COR-L47 (cell line): ENCODE measurements at places on chromosomes 6 and 20.

- DNase-seq: no peak
Measured at GRCh38 chr6:31267651-31268368, 4.1 kb downstream of the HLA-C start.

DNA sequence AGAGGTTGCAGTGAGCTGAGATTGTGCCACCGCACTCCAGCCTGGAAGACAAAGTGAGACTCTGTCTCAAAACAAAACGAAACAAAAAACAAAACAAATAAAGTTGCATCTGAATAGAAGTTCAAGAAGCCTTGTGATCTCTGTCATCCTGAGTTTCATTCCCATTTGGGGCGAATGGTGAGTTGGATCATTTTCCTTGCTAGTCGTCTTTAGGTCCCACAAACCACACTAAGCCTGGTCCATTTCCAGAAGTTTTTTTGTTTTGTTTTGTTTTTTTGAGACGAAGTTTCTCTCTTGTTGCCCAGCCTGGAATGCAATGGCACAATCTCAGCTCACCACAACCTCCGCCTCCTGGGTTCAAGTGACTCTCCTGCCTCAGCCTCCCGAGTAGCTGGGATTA is 33.8 kb downstream of the ZNF217 start:
- DNase-seq: no peak

GRCh38 chr20:45452238-45452637 is 17.3 kb upstream of the WFDC2 start:
- DNase-seq: no peak

- DNase-seq: no peak
Measured at GRCh38 chr6:34305982-34306708, 57.3 kb upstream of the SMIM29 start.

DNA sequence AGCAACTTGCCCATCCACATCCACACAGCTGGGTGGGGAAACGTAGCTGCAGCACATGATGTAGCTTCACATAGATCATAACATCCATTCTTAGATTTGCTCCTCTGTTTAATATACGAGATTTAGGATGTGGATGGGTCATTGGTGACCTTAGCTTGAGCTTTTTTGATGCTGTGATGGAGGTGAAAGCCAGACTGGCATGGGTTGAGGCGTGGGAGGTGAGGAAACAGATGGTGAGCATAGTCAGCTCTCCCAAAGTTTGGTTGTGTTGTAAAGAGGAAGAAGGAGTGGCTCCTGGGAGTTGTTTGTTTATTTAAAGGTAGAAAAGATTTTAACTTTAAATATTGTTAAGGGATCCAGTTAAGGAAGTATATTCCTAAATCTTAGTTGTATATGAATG is 5.3 kb downstream of the ARFGEF2 start:
- no peak for DNase-seq

DNA sequence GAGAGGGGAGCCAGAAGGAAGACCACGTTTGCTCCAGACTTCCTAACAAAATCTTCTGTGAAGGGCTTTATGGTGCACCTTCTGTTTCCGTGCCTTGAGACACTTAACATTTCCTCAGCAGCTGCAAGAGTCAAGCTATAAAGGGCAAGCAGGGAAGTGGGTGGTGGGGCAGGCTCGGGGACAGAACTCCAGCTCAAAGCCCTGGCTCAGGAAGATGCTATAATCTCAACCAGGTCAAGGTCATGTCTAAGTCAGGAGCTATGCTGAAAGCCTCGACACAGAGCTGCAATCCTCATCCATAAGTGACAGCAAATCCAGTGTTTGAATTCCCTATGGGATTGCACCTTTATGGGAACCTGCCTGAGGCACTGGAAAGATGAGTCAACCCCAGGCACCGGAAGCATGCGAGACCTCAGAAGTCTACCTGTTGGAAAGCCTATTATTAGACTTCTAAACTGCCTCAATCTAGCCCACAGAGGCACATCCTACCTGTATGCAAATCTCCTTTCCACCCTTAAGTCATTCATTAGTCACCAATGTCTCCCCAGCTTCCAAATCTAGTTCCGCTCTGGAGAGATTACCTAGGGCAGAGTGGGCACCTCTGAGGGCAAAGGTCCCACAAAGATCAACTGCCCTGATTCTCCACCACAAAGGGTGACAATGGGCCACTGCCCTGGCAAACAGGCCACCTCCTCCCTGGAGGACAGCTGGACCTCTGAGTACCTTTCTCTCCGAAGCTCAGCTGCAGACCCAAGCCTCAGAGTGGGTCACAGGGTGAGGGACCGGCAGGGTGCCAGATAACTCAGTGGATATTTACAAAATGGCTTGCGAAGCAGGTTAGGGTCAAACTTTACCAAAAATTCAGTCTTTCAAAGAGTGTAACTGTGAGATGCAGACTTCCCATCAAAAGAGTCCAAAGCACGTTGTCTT is 287.0 kb downstream of the CDC5L start:
- no peak for DNase-seq

- DNase-seq: no peak
Measured at GRCh38 chr20:2118783-2119182, 17.2 kb downstream of the STK35 start.

DNA sequence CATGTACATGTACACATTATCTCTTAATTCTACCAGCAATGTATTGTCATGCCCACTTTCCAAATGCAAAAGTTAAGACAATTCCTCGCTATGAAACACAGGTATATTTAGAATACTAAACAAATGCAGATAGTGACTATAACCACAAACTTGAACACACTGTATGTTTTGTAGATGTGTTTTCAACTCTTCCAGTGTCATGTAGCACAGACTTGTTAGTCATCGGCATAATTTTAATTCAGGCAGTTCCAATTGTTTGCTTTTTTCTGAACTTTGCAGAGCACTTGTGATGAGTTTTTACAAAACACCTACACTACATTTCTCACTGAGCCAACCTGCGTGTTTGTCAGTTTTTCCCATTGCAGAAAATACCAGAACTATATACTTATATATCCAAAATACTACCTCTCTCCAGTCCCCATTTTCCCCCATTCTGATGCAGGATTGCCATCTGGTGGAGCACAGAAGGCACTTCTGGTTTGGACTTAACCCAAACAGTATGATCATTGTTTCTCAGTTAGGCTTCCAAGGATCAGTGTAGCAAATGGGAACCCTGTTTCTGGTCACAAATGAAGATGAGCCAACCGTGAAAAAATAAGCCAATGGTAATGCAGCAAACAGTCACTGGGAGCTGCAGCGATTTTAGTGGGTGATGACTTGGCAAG is 143.4 kb downstream of the ADGRB3 start:
- DNase-seq: peak; percentile 55

DNA sequence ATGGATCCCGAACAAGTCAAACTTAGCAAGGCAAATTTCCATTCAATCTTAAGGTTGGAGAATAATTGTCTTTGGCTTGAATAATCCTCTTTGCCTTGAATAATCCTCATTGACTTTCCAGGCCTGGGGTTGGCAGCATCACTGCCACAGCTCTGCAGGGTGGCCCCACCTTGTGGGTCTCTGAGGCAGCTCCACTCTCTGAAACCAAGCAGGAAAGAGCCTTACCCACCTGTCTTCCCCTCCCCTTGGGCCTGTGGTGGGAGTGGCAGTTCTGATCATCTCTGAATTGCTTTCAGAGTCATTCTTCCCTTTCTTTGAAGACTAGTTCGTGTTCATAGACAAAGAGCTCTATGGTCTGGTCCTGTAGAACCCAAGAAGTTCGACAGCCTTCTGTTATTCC is 47.5 kb downstream of the KCNQ5 start:
- DNase-seq: no peak

GRCh38 chr20:571754-572441 is 28.3 kb upstream of the CSNK2A1 start:
- no peak for DNase-seq

GRCh38 chr6:104789770-104790190 is 69.9 kb downstream of the HACE1 start:
- no peak for DNase-seq

- DNase-seq: no peak
Measured at GRCh38 chr6:107435798-107436197, 23.6 kb downstream of the PDSS2 start.

GRCh38 chr20:36881331-36881730 is 5.4 kb downstream of the TLDC2 start:
- DNase-seq: no peak

DNA sequence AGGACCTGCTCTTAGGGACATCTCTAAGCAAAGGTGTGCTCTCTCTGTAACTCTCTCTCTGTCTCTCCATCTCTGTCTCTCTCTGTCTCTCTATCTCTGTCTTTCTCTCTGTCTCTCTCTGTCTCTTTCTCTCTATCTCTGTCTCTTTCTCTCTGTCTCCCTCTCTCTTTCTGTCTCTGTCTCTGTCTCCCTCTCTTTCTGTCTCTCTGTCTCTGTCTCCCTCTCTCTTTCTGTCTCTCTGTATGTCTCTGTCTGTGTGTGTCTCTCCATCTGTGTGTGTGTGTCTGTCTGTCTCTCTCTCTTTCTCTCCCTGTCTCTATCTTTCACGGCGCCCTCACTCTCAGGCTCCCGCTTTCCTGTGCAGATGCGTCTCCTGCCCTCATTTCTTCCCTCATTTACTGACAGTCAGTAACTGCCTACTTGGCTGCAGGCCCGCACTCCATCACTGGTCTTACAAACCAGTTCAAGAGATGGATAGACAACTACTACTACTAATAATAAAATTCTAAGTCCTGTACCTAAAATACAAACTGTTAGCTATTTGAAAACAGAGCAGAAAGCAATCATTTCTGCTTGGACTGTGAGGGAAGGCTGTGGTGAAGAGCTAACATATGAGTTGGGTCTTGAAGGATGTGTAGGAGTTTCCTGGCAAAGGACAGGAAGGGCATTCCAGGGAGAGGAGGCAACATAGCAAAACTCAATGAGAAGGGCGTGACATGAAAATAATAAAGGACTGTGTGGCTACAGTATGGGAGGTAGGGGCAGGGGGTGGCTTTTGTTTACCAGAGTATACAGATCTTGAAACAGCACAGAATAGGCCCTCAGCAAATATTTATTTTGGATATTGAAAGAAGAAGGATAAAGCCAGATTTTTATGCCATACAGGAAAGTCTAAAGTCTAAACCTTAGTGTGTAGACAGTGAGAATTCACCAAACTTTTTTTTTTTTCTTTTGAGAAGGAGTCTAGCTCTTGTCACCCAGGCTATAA is 67.8 kb upstream of the TAB2 start:
- DNase-seq: no peak

- DNase-seq: no peak
Measured at GRCh38 chr6:32439602-32440214, at the start of gene HLA-DRA. TSS of gene HLA-DRA (plus strand) at chr6:32439887. CDS start at chr6:32439951, 64 bp downstream.

- no peak for DNase-seq
Measured at GRCh38 chr6:45666846-45667245, 289.1 kb upstream of the SUPT3H start.

DNA sequence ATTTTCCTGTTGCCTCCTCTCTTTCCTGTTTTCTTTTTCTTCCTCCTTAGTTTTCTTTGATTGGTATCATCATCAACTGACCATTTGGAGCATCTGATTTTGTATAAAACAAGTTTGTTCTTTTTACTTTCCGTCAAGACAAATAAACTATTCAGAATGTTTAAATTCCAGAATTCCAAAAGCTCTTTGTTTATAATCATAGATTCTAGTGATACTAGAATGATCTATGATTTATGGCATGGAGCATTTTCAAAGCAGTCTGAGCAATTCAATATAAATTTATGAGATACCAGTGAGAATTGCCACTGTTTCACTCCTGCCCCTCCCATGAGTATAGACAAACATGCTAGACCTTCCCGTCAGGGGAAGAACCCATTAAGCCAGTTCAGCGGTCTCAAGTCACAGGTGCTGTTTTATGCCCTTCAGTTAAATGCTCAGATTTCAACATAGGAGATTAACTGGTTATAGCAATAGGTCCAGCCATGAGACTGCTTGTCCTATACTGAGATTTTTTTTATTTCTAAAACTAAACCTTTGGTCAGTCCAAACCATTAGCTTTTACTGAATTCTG is 60.7 kb downstream of the GRIK2 start:
- no peak for DNase-seq

- DNase-seq: no peak
Measured at GRCh38 chr6:31531162-31531561, 2.4 kb downstream of the MCCD1 start.

- DNase-seq: no peak
Measured at GRCh38 chr6:166032366-166033200, 135.1 kb downstream of the TBXT start.

- DNase-seq: no peak
Measured at GRCh38 chr20:5316188-5317158, at the start of gene PROKR2. TSS of gene PROKR2 (minus strand) at chr20:5316954. CDS start at chr20:5314369, 2,585 bp downstream.

- DNase-seq: no peak
Measured at GRCh38 chr20:51592564-51592963, 50.0 kb upstream of the NFATC2 start.

- DNase-seq: no peak
Measured at GRCh38 chr6:8435845-8436168, 462 bp upstream of the SLC35B3 start.

DNA sequence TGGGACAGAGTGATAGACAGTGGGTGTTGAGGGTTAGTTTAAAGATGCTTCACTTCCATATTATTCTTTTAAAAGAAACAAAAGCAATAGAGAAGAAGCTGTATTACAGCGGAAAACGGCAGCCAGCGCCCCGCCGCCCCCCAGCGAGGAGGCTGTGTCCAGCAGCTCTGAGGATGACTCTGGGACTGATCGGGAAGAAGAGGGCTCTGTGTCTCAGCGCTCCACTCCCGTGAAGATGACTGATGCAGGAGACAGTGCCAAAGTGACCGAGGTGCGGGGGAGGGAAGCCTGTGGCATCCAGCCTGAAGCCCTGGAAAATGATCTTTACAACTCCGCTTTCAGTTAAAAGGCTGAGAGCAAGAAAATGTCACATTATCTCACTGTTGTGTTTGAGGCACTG is 100.2 kb downstream of the FIG4 start:
- no peak for DNase-seq

- DNase-seq: no peak
Measured at GRCh38 chr6:71404967-71405278, 116.3 kb downstream of the OGFRL1 start.

DNA sequence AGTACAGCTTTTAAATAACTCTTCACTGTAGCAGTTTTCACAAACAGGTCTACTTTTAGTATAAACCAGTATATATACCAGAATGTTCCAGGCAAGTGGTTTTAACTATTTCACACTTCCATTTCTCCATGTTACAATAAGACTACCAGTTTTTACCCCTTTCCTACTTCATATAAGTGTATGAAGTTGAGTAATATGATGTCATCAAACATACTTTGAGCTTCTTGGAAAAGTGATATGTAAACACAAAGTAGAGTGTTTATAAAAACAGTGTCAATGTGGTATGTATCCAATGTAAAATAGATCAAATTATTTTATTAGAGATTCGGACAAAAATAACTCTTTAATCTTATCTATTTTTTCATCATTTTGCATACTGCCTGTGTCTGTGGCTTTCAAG is 2.5 kb upstream of the PAQR8 start:
- no peak for DNase-seq

GRCh38 chr20:60056407-60057122 is 98.3 kb downstream of the CDH26 start:
- DNase-seq: no peak

GRCh38 chr6:35164277-35164676 is 23.1 kb upstream of the TCP11 start:
- DNase-seq: no peak
